ENCODE measurements at places on chromosomes 6 and 20.

- peak; percentile 21 for DNase-seq
- H3K27me3 ChIP-seq: no peaks in the 10 kb centered on the region
- peak overlapping the region; percentile 61 for H3K4me3 ChIP-seq
- peaks cover 45% of the 10 kb centered on the region for H3K4me1 ChIP-seq
- peaks cover 35% of the 10 kb centered on the region for H3K36me3 ChIP-seq
Observed at GRCh38 chr20:62362590-62362940, 4.5 kb downstream of the LAMA5 start.

DNA sequence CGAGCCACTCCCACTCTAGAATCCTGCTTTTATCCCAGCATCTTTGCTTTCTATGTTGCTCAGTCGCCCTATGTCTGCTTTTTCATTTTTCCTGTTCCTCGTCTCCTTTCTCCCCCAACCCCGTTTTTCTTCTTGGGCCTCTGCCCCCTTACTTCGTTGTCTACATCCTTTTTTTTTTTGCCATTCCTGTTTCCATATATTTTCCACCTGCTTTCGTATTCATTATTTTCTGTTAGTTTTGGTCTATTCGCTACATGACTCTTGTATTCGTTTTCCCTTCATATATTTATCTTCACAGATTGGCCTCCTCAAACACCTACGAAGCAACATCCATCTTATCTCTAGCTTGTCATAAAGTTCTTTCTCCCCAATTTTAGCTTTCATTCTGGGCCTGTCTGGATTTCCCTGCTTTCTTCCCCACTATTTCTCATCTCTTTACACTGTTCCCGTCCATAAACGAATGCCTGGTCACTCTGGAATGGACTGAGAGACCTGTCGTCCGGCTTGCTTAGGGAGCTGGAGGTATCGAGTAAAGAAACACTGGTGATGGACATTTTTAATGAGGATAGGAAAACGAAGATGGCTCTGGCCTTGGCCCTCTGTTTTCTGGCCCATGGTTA is 915 bp downstream of the PRRC2A start:
- H3K36me3 ChIP-seq: peaks cover 51% of the 10 kb centered on the region
- no peaks in the 10 kb centered on the region for H3K27me3 ChIP-seq
- peaks cover 17% of the 10 kb centered on the region for H3K4me1 ChIP-seq
- H3K4me3 ChIP-seq: peak overlapping the region; percentile 76

- no peaks in the 10 kb centered on the region for H3K36me3 ChIP-seq
- DNase-seq: peak; percentile 36
- no peak overlapping the region for H3K27ac ChIP-seq
- no peaks in the 10 kb centered on the region for H3K27me3 ChIP-seq
- H3K4me1 ChIP-seq: peaks cover 5% of the 10 kb centered on the region
Observed at GRCh38 chr6:5695260-5696245, 311.2 kb downstream of the NRN1 start.

- H3K27ac ChIP-seq: no peak overlapping the region
- DNase-seq: peak; percentile 22
Observed at GRCh38 chr6:21103626-21104224, 489.8 kb upstream of the SOX4 start.

GRCh38 chr20:52003415-52003814 is 188.2 kb downstream of the ZFP64 start:
- no peak for DNase-seq
- peaks cover 9% of the 10 kb centered on the region for H3K4me1 ChIP-seq
- no peak overlapping the region for H3K27ac ChIP-seq
- no peaks in the 10 kb centered on the region for H3K27me3 ChIP-seq
- H3K4me3 ChIP-seq: no peak overlapping the region
- H3K36me3 ChIP-seq: no peaks in the 10 kb centered on the region

- no peaks in the 10 kb centered on the region for H3K36me3 ChIP-seq
- H3K27me3 ChIP-seq: no peaks in the 10 kb centered on the region
- H3K4me1 ChIP-seq: no peaks in the 10 kb centered on the region
- no peak overlapping the region for H3K4me3 ChIP-seq
- no peak for DNase-seq
- no peak overlapping the region for H3K27ac ChIP-seq
Observed at GRCh38 chr6:111782887-111783466, 90.3 kb downstream of the FYN start.

- H3K27ac ChIP-seq: peak overlapping the region; percentile 19
- H3K4me3 ChIP-seq: peak overlapping the region; percentile 70
- no peaks in the 10 kb centered on the region for H3K36me3 ChIP-seq
- DNase-seq: peak; percentile 26
- no peaks in the 10 kb centered on the region for H3K4me1 ChIP-seq
- H3K27me3 ChIP-seq: peaks cover 6% of the 10 kb centered on the region
Observed at GRCh38 chr20:22583773-22584521, 425 bp downstream of the FOXA2 start.

GRCh38 chr6:78251931-78252330 is 599.1 kb downstream of the MEI4 start:
- H3K4me1 ChIP-seq: peaks cover 8% of the 10 kb centered on the region
- no peak overlapping the region for H3K4me3 ChIP-seq
- DNase-seq: peak; percentile 14
- H3K27ac ChIP-seq: no peak overlapping the region
- peaks cover 6% of the 10 kb centered on the region for H3K36me3 ChIP-seq
- H3K27me3 ChIP-seq: no peaks in the 10 kb centered on the region

- no peak overlapping the region for H3K4me3 ChIP-seq
- peaks cover 12% of the 10 kb centered on the region for H3K36me3 ChIP-seq
- no peaks in the 10 kb centered on the region for H3K27me3 ChIP-seq
- no peak for DNase-seq
Observed at GRCh38 chr20:63622096-63622495, 4.8 kb downstream of the GMEB2 start.

- no peaks in the 10 kb centered on the region for H3K36me3 ChIP-seq
- no peak overlapping the region for H3K4me3 ChIP-seq
- H3K27ac ChIP-seq: no peak overlapping the region
- no peaks in the 10 kb centered on the region for H3K27me3 ChIP-seq
- H3K4me1 ChIP-seq: no peaks in the 10 kb centered on the region
Observed at GRCh38 chr6:162750776-162751175, 23.0 kb downstream of the PACRG start.

GRCh38 chr6:14703586-14703985 is 542.3 kb upstream of the JARID2 start:
- H3K27me3 ChIP-seq: no peaks in the 10 kb centered on the region
- peaks cover 9% of the 10 kb centered on the region for H3K4me1 ChIP-seq
- no peaks in the 10 kb centered on the region for H3K36me3 ChIP-seq
- no peak for DNase-seq

GRCh38 chr6:138797806-138798446 is 2.0 kb downstream of the ECT2L start:
- H3K36me3 ChIP-seq: peaks cover 6% of the 10 kb centered on the region
- H3K4me3 ChIP-seq: no peak overlapping the region
- no peaks in the 10 kb centered on the region for H3K27me3 ChIP-seq
- H3K4me1 ChIP-seq: no peaks in the 10 kb centered on the region
- DNase-seq: no peak

GRCh38 chr6:143744551-143745165 is 66.9 kb downstream of the PHACTR2 start:
- no peaks in the 10 kb centered on the region for H3K4me1 ChIP-seq
- H3K4me3 ChIP-seq: no peak overlapping the region
- peak; percentile 7 for DNase-seq
- peak overlapping the region; percentile 37 for H3K27ac ChIP-seq
- H3K36me3 ChIP-seq: peaks cover 15% of the 10 kb centered on the region

GRCh38 chr6:71444222-71444621 is 155.6 kb downstream of the OGFRL1 start:
- H3K27me3 ChIP-seq: no peaks in the 10 kb centered on the region
- no peaks in the 10 kb centered on the region for H3K36me3 ChIP-seq
- no peak for DNase-seq
- H3K4me1 ChIP-seq: no peaks in the 10 kb centered on the region
- no peak overlapping the region for H3K27ac ChIP-seq

- no peaks in the 10 kb centered on the region for H3K36me3 ChIP-seq
- no peak overlapping the region for H3K4me3 ChIP-seq
- no peaks in the 10 kb centered on the region for H3K4me1 ChIP-seq
- H3K27ac ChIP-seq: no peak overlapping the region
Observed at GRCh38 chr20:46590443-46590842, 40.0 kb upstream of the OCSTAMP start.

- H3K4me1 ChIP-seq: peaks cover 6% of the 10 kb centered on the region
- no peak overlapping the region for H3K4me3 ChIP-seq
- no peak for DNase-seq
- H3K27ac ChIP-seq: no peak overlapping the region
Observed at GRCh38 chr20:9149087-9149486, 80.2 kb downstream of the PLCB4 start.

GRCh38 chr6:2875359-2876191 is 27.5 kb downstream of the SERPINB9 start:
- DNase-seq: no peak
- H3K4me1 ChIP-seq: peaks cover 18% of the 10 kb centered on the region
- H3K36me3 ChIP-seq: no peaks in the 10 kb centered on the region
- H3K27me3 ChIP-seq: peaks cover 31% of the 10 kb centered on the region
- no peak overlapping the region for H3K27ac ChIP-seq

GRCh38 chr6:25419879-25420278 is 140.7 kb downstream of the CARMIL1 start:
- no peak overlapping the region for H3K4me3 ChIP-seq
- H3K27ac ChIP-seq: no peak overlapping the region
- H3K4me1 ChIP-seq: peaks cover 14% of the 10 kb centered on the region
- H3K27me3 ChIP-seq: no peaks in the 10 kb centered on the region
- peaks cover 10% of the 10 kb centered on the region for H3K36me3 ChIP-seq

GRCh38 chr6:3820563-3820962 is 28.6 kb upstream of the FAM50B start:
- no peak for DNase-seq
- H3K27ac ChIP-seq: no peak overlapping the region
- H3K27me3 ChIP-seq: no peaks in the 10 kb centered on the region
- no peak overlapping the region for H3K4me3 ChIP-seq
- H3K36me3 ChIP-seq: no peaks in the 10 kb centered on the region

GRCh38 chr6:106206905-106207304 is 118.7 kb downstream of the ATG5 start:
- no peaks in the 10 kb centered on the region for H3K27me3 ChIP-seq
- H3K36me3 ChIP-seq: peaks cover 7% of the 10 kb centered on the region
- no peak overlapping the region for H3K4me3 ChIP-seq
- H3K27ac ChIP-seq: no peak overlapping the region
- no peak for DNase-seq

DNA sequence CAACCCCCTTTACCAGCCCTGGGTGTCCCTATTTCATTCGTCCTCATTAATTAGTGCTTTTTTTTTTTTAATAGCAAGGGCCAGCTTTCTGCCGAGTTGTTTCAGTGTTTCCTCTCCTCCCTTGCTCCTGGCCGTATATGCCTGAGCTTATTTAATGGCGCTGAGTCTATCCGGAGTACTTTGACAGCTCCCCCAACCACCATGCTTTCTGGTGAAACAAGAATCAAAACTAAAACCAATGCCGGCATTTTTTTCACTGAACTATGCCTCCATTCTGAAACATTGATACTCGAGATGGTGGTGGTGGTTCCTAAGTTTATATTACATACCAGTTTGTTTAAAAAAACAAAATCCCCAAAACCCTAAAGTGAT is 1.2 kb downstream of the DCBLD1 start:
- H3K4me3 ChIP-seq: peak overlapping the region; percentile 92
- H3K27me3 ChIP-seq: no peaks in the 10 kb centered on the region
- peaks cover 6% of the 10 kb centered on the region for H3K36me3 ChIP-seq
- H3K4me1 ChIP-seq: peaks cover 17% of the 10 kb centered on the region

DNA sequence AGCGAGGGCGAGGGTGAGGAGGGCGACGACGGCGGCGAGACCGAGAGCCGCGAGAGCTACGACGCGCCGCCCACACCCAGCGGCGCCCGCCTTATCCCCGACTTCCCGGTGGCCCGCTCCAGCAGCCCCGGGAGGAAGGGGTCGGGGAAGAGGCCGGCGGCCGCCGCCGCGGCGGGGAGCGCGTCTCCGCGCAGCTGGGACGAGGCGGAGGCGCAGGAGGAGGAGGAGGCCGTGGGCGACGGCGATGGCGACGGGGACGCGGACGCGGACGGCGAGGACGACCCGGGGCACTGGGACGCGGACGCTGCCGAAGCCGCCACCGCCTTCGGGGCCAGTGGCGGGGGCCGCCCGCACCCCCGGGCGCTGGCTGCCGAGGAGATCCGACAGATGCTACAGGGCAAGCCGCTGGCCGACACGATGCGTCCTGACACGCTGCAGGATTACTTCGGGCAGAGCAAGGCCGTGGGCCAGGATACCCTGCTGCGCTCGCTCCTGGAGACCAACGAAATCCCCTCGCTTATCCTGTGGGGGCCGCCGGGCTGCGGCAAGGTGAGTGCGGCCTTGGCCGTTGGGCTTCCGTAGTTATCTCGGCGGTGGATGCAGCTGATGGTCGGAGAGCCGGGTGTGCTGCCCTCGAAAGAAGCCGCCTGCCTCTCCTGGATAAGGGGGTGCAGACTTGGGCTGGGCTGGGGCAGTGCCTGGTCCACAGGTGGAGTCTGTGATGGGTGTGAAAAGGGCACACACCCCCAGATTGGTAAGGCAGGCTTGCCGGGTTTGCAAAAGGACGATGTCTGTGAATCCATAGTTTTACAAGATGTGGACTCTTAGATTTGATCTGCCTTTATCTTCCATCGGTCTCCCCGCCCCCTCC is 938 bp downstream of the WRNIP1 start:
- no peak for DNase-seq
- peaks cover 21% of the 10 kb centered on the region for H3K4me1 ChIP-seq
- H3K27me3 ChIP-seq: no peaks in the 10 kb centered on the region
- H3K36me3 ChIP-seq: peaks cover 12% of the 10 kb centered on the region
- H3K4me3 ChIP-seq: peak overlapping the region; percentile 71

- H3K4me3 ChIP-seq: no peak overlapping the region
- H3K36me3 ChIP-seq: no peaks in the 10 kb centered on the region
- H3K27me3 ChIP-seq: no peaks in the 10 kb centered on the region
- no peak for DNase-seq
- H3K4me1 ChIP-seq: no peaks in the 10 kb centered on the region
- no peak overlapping the region for H3K27ac ChIP-seq
Observed at GRCh38 chr6:100467129-100468015, 2.7 kb upstream of the SIM1 start.

DNA sequence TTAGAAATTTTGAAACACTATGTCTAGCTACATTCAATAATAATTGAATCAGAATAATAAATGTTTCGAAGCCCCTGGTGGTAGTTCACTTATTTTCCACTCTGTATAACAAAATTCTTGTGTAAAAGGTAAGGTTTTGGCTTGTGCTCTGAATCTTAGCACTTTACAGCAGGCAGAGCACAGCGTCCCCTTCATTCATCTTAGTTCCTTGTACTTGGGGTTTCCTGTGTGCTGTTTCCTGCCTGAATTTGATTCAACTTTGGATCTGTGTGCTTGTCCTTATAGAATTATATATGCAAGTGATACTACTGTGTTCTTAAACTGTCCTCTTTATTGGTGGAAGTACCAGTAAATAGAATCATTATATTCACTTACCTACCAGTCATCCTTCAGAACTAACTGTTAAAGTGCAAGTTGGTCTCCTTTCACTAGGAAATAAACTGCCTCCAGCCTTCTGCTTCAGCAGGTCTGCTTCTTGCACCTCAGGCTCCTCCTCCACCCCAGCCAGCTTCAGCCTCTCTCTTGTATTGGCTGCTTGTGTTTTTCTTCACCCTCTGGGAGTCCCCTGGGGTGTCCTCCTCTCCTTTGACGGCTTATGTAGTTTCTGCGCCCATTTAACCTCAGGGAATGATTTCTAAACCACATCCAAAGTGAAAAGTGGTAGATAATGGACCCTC is 28.8 kb upstream of the TULP4 start:
- no peaks in the 10 kb centered on the region for H3K27me3 ChIP-seq
- H3K27ac ChIP-seq: peak overlapping the region; percentile 73
